A549 treated with GW870086 at 1 μM for 4 hours (cell line): ENCODE measurements at places on chromosomes 1 and 21. TPM values are rescaled to one million over a fixed set of nuclear protein-coding genes. Genes with fewer than 3 reads are reported as not detected.

The YOD1 gene
- 4.7 to 8.3 TPM (median 6.9 TPM) in 5 replicates for total RNA-seq

The FAM177B gene
- total RNA-seq, result not detected in 5 replicates

The PDC gene
- not detected in 5 replicates for total RNA-seq

The FAM110D gene
- total RNA-seq, result 0.07 to 0.10 TPM (median 0.08 TPM) in 3 of 5 replicates, not detected in the others

The CHRNB2 gene
- total RNA-seq, result 0.27 to 0.71 TPM (median 0.40 TPM) in 5 replicates

The OR2L2 gene
- total RNA-seq, result not detected in 5 replicates

The SUSD4 gene
- 0.62 to 1.1 TPM (median 0.73 TPM) in 5 replicates for total RNA-seq

The CEP170 gene
- total RNA-seq, result 21.2 to 35.3 TPM (median 27.8 TPM) in 5 replicates
